ENCODE measurements at places on chromosomes 1 and 21.
A peak's percentile ranks its signal among the peaks of the same experiment; 100 is the strongest.

GRCh38 chr1:52662645-52663313 lies 29.8 kb downstream of the SHISAL2A start:
- DNase-seq, result peak; percentile 64

- no peak for DNase-seq
Observed at GRCh38 chr21:32197896-32198295, 81.0 kb downstream of the MIS18A start.

GRCh38 chr1:220957233-220957605 lies 78.0 kb downstream of the HLX start:
- no peak for DNase-seq

DNA sequence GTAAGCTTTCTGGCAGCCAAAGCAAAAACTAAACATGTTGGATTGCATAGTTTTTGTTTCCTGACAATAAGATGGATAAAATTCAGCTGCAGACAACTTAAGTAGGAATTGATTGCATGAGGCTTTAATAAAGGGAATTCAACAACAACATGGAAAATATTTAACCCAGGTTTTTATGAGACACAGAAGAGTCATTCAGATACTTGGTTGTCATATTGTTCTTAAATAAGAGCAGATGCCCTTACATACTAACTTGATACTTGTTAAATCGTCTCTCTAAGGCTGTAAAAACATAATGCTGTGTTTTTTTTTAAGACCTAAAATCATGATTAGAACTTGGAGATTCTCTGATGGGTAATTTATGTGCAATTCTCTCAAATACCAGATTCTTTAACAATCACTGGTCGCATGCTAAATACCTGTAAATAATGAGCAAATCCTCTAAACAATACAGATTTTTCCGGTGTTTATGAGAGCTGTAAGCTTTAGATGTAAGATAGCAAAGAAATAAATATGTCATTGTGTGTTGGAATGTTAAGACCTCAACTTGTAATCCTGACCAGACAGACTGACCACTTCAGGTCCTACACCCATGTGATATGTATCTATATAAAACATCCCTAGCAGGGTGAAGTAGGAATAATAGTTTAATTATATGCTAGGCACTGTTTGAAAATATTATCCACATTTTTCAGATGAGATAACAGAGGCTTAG lies 37.8 kb upstream of the CD34 start:
- no peak for DNase-seq

DNA sequence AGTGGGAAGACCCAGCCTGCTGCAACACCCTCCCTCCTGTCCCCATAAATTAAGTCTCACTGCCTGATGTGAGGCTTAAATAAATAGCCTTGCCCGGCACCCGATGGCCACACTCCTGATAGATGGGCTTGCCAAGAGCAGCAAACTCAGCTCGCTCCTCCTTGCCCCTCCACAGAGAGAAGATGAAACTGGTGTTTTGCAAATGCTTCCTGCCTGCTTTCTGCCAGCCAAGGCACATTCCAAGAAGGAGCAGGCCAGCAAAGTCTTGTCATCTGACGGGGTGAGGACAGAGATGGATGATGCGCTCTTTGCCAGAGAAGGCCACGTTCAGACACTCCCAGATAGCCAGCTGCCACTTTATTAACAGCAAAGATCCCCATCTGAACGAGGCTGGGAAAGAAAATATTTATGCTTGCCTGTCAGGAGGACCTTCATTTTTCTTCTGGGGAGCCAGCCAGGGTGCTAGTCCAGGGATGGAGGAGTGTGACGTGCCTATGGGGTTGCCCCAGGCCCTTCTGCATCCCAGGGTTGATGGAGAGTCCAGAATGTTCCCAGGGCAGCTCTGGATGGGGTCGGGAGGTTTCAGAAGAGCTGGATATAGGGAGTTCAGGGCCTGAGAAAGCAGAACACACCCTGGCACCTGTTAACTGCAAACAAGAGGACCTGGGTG lies 265.4 kb downstream of the FOXD2 start:
- DNase-seq, result no peak

- no peak for DNase-seq
Observed at GRCh38 chr1:109650609-109651008, 5.3 kb upstream of the GSTM4 start.

- no peak for DNase-seq
Observed at GRCh38 chr1:80251591-80251990, 1245.1 kb upstream of the ADGRL4 start.

DNA sequence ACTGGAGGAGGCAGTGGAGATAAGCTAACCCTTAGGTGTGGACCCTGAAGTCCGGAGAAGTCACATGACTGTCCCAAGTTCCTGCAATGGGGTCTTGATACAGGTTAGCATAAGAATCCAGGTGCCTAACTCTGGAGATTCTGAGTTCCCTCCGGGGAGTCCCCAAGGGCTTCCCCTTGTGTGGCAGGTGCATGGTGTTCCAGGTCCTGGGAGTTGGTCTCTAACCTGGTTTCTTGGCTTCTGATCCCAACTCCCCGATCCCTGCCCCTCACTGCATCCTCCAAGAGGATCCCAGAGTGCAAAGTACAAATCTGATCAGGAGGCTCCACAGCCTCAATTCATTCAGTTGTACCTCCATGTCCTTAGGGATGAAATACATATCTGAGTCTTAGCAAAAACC lies 9.3 kb upstream of the C8A start:
- no peak for DNase-seq

DNA sequence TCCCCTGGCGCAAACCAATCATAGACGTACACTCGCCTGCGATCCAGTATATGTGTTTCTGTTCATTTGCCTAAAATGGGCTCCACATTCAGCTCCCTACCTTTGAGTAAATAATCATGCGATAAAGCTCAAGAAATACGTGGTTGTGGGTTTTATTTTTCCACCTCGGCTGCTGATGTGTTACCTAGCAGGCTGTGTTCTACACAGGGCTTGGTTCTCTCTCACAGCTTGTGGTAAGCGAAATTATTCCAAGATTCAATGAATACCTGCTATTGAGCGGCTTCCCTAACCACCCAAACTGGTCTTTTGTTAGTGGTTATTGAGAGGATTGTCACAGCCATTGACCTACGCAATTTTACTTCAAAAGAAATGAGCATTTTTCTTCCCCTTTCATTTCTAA lies 180.2 kb downstream of the PBX1 start:
- no peak for DNase-seq

DNA sequence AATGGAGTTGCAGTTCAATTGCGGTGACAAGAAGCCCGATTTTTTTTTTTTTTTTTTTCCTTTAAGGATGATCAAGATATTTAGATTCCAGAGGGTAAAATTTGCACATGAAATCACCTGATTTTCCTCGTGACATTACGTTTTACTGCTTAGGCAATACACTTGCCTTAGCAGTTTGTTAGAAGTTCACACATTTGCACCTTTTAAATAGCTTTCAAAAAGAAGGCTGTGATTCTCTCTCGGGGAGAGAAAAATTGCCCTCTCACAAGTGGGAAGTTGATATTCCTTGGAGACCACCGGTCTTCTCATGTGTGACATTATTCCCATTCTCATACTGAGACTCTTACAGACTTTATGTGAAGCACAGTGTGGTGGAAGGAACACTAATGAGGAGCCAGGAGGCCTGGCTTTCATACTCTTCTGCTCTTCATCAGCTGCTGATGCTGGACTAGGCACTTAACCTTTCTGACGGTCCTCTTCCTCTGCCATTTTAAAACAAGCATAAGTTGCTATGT lies 69.8 kb upstream of the HSPA13 start:
- no peak for DNase-seq

- no peak for DNase-seq
Observed at GRCh38 chr1:33018112-33018511, 18.6 kb downstream of the AK2 start.

Data from A673 (cell line).